ENCODE measurements at places on chromosomes 1 and 21.
A peak's percentile ranks its signal among the peaks of the same experiment; 100 is the strongest.

GRCh38 chr1:198681831-198682759 is 43.3 kb downstream of the PTPRC start:
- no peak for DNase-seq

DNA sequence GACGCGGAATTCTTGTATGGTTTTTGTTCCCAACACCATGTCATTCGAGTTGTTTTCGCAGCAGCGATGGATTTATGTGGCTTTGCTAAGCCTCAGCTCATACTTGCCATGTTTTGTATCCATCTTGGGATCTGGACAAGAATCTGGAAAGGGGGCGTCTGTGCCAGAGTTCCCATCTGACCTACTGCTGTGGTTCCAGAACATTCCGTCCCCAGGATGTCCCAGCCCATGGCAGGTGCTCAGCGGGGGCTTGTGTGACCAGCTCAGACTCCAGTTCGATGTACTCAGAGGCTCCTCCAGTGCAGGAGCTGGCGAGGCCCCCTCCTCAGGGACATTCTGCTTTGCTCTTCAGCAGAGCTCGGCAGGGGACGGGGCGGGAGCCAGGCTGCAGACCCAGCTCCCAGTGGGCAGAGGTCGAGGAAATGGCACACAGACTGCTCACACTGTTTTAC is 24.0 kb upstream of the ADARB1 start:
- no peak for DNase-seq

- DNase-seq, result peak; percentile 9
Observed at GRCh38 chr1:2821966-2822620, 20.6 kb upstream of the TTC34 start.

- DNase-seq, result no peak
Observed at GRCh38 chr1:100423832-100424337, 71.6 kb downstream of the CDC14A start.

DNA sequence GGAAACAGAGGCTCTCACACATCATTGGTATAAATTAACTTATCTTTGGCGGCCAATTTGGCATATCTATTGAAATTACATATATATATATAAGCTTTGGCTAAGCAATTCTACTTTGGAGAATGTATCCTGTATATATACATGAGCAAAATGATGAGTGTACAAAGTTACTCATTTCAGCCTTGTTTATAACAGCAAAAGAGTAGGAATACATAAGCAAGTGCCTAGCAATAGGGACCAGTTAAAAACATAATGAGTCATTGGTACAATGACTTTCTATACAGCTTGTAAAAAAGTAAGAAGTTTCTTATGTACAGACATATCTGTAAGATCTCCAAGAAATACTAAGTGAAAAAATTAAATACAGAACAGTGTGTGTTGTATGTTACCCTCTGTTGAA is 190.8 kb downstream of the LTN1 start:
- DNase-seq, result no peak

DNA sequence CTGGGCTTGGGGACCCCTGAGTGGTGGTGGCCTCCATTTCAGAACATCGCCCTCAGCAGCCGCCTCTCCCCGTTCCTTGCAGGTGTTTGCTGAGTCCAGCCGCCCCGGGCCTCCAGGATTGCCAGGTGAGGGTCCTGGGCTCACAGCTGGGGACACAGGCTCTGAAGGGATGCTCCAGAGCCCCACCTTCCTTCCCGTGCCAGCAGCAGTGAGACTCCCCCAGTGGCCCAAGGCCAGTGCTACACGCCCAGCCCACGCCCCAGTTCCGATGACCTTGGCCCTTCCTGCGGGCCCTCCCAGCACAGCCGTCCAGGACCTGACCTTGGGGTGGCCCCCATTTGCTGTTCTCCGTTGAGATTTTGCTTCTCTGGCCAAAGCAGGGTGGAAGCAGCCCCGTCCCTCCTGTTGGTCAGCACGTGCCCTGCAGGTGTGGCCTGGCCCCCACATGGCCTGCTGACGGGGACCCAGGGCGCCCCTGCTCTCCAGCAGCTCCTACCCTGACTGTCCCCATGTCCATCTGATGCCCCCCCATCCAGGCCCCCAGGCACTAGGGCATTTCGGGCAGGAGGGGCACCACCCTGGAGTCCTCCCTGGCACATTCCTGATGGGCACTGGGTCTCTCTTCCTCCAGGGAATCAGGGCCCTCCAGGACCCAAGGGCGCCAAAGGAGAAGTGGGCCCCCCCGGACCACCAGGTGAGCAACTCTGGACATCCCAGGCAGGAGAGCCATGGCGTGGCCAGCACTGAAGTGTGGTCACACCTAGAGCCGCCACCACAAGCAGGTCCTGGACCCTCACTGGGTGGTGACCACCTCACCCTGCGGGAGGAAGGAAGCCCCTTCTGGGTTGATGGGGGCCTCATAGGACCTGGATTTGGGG is 45.0 kb downstream of the SLC19A1 start:
- DNase-seq, result no peak

GRCh38 chr1:206447422-206447765 is 22.9 kb upstream of the IKBKE start:
- DNase-seq, result no peak

DNA sequence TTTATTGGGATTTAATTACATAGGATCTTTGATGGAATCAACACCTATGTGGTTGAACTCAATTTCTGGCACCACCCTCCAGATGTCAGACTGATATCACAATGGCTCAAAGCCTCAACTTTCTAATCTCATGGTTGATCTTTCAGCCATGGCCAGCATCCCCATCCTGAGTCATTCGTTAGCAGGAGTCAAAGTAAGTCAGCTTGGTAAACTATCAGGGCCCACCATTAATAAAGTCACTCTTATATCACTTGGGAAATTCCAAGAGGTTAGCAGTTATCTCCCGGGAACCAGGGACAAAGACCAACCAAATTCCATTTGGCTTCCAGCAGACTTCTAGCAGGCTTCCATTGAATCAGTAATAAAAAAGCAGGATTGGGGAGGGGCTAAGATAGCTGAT is 50.7 kb upstream of the TNFSF4 start:
- no peak for DNase-seq

GRCh38 chr1:175099916-175100315 is 32.3 kb downstream of the TNN start:
- DNase-seq, result no peak

DNA sequence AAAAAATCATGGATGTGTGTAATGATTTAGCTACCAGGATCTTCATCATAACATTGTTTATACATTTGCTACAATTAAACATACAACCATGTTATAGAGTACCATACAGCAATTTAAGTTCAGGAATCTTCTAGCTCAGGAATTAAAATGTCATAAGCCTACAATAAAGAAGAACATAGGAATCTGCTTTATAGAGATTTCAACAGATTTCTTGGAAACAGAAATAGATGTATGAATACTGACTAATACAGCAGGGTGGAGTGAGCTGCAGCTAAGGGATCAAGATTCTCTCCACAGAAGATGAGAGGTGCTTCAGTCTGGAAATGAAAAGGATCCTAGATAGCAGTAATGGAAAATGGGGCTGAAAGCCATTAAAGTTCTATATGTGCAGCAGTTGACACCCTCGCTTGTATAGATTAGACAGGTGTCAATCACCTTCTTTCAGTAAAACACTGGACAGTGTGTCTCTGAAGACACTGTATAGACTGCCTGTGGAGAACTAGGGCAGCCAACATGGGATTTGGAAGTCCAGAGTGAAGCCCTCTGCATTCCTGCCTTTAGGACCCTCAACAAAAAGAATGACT is 73.9 kb downstream of the DNTTIP2 start:
- no peak for DNase-seq

- no peak for DNase-seq
Observed at GRCh38 chr1:12580054-12580887, 37.7 kb downstream of the DHRS3 start.

GRCh38 chr1:64093941-64094340 is 109.5 kb upstream of the UBE2U start:
- DNase-seq, result no peak

GRCh38 chr1:70360321-70360720 is 5.8 kb upstream of the ANKRD13C start:
- DNase-seq, result no peak

- DNase-seq, result no peak
Observed at GRCh38 chr21:14683063-14683462, 136.9 kb upstream of the SAMSN1 start.

- DNase-seq, result no peak
Observed at GRCh38 chr1:205382561-205382960, 25.8 kb upstream of the KLHDC8A start.

GRCh38 chr21:44886113-44887075 is 12.9 kb upstream of the PTTG1IP start:
- no peak for DNase-seq

DNA sequence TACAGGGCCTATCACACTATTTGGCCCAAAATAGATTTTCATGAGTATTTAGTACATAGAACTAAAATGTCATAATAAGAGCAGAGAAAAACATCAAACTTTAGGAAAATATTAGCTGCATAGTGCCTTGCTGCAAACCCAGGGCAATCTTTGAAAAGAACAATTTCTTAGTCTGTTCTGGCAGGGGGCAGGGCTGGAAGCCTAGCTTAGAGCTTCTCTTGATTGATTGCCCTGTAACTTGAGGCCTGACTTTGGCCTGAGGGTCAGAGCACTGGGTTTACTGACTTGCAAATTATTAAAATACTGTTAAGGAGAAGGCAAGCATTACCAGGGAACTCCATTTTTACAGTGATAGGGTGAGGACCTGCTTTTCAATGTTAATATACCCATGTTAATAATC is 115.8 kb upstream of the SPAG17 start:
- no peak for DNase-seq

DNA sequence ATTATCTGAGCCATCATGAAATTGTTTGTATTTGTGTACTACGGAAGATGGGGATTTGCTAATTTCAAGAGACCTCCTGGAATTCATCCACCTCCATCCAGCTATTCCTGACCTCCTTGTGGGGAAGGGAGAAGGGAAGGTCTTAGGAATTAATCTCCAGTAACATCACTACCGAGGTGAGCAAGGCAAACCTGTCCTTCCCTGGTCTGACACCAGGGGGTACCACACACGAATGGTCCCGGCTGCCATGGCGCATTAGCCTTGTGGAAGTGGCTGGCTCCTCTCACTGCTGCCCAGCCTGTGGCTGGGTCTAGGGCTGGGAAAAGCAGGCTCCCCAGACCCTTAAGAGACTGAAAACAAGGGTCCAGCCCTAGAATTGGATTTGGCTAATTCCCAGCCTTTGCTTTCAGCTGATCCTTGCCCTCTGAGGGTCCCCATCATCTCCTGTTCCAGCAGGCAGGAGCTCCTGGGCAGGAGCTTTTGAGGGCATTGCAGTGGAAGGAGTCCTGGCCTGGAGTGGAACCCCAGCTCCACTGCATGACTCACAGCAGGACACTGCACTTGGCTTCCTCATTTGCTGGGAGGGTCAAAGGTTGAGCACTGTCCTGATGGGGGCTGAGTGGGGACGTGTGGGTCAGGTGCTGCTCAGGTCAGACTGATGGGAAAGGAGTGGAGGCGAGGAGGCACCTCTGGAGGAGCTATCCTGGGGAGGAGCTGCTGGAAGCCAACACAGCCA is 34.8 kb downstream of the RIMS3 start:
- no peak for DNase-seq

DNA sequence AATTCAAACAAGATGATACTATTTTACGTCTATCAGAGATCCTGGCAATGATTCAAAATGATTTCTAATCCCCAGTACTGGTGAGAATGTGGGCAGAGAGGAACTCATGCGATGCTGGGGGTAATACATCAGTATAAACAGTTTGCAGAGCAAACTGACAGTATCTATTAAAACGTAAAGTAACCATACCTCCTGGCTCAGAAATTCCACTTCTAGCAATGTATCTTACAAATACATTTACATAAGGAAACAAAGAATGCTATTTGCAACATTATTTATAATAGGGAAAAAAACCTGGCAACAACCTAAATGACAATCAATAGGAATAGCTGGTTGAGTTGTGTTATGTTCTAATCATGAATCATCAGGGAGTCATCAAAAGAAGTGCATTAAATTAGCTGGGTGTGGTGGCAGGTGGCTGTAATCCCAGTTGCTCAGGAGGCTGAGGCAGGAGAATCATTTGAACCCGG is 15.9 kb downstream of the RCAN1 start:
- no peak for DNase-seq

- DNase-seq, result no peak
Observed at GRCh38 chr1:26553942-26554682, 24.6 kb downstream of the RPS6KA1 start.

DNA sequence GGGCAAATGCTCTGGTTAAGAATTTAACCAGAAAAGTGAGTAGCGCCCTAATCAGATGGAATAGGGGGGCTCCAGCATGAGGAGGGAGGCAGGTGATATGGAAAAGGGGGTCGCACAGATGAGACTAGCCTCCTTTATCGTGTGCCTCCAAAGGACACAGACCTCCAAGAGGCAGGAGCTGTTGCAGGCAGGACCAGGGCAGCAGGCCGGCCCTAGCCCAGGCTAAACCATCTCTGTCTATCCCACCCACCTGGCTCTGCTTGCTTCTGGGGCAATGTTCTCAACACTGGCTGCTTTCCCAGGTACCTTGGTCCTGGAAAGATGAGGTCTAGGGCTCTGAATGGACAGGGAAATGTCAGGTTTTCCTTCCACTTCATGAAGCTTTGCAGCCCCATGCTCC is 36.3 kb downstream of the C2CD2 start:
- DNase-seq, result no peak

- no peak for DNase-seq
Observed at GRCh38 chr1:81155131-81155530, 645.6 kb upstream of the ADGRL2 start.

GRCh38 chr1:214454569-214455396 is 96.6 kb downstream of the PTPN14 start:
- no peak for DNase-seq

DNA sequence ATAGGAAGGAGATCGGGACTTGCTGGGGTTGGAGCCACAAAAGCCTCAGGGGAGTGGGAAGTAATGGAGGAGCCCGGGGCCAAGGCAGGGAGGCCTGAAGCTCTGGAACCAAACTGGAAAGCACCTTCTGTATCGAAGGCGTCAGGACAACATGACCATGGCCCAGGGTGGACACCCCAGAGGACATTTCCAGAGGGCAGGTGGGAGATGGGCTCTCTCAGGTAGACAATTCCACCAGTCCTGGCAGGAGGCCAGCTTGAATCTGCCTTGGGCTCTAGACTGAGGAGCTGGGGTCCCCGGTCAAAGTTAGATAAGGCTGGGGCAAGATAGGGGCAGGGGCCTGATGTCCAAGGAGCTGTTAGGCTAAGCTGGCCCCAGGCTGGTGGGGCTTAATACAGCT is 104.9 kb upstream of the EDN2 start:
- DNase-seq, result no peak

DNA sequence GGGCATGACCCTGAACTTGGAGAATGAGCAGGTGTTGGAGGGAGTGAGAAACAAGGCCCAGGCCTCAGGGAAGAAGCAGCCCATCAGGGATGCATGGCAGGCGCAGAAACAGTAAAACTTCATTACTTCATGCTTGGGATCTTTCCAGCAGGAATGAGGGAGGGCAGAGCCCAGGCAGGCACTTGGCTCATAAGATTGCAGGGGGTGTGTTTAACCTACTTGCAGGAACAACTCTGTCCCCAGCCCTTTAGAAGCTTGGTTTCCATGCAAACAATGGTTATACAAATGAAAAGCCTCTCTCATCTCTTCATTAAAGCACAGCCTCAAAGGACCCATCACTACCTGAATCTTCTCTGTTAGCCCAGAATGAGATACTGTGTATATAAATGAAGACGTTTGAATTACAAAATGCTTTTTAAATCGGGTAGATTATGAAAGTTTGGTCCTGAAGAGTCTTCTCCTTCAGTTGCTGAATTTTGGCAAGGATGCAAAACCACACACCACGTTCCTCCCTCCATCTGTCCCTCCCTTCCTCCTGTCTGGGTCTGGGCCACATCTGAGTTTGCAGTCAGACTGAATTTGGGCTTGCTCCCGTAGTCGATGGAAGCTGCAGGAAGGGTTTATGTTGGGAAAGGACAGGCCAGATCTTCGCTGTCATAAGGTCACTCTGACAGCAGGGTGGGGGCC is 154.4 kb upstream of the KLHDC7A start:
- no peak for DNase-seq

GRCh38 chr1:34597877-34598514 is 156.9 kb upstream of the GJB5 start:
- DNase-seq, result peak; percentile 28

All from nucleus accumbens (tissue), 56 donors.